Frontal cortex (tissue), 4 donors: ENCODE measurements at places on chromosomes 5 and 9. TPM values are rescaled to one million over a fixed set of nuclear protein-coding genes. Genes with fewer than 3 reads are reported as not detected.

Gene PTGES
- total RNA-seq: 3.7 TPM

Gene ERCC8
- 31.8 TPM for total RNA-seq

Gene TRIP13
- total RNA-seq: 8.2 TPM

Gene CAPSL
- total RNA-seq: not detected

Gene SLC25A25
- 29.8 TPM for total RNA-seq

Gene CNTLN
- 20.0 TPM for total RNA-seq

Gene GRAMD2B
- total RNA-seq: 6.5 TPM

Gene PCDHA13
- 13.5 TPM for total RNA-seq

Gene WNK2
- total RNA-seq: 12.6 TPM

Gene PCDHA10
- 10.6 TPM for total RNA-seq

Gene GAPT
- not detected for total RNA-seq

Gene ARID3C
- 0.82 TPM for total RNA-seq

Gene OR1J2
- not detected for total RNA-seq
